ENCODE measurements at places on chromosomes 3 and 15.
A peak's percentile ranks its signal among the peaks of the same experiment; 100 is the strongest.

DNA sequence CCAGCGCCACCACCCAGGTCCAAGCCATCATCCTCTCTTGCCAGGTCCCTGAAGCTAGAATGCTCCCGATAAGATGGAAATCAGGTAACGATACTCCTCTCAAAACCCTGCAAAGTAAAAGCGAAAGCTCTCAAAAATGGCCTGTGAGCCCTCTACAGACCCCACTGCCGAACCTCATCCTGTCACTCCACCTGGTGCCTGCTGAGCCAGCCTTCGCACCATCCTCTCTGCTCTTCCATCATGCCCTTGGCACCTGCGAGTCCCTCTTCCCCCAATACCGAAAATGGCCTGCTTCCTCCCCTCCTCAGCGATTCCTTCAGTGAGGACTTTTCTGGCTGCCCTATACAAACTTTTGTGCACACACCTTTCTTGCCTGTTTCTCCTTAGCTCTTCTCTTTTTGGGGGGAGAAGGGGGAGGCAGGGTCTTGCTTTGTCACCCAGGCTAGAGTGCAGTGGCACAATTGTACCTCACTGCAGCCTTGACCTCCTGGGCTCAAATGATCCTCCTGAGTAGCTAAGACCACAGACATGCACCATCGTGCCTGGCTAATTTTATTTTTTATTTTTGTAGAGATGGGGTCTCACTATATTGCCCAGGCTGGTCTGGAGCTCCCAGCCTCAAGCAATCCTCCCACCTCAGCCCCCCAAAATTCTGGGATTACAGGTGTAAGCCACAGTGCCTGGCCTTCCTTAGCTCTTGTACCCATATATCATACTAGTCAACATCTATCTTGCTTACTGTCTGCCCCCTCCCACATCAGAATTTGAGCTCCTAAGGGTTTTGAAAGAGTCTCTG, 3.0 kb downstream of the IDH2 start:
- DNase-seq: no peak

DNA sequence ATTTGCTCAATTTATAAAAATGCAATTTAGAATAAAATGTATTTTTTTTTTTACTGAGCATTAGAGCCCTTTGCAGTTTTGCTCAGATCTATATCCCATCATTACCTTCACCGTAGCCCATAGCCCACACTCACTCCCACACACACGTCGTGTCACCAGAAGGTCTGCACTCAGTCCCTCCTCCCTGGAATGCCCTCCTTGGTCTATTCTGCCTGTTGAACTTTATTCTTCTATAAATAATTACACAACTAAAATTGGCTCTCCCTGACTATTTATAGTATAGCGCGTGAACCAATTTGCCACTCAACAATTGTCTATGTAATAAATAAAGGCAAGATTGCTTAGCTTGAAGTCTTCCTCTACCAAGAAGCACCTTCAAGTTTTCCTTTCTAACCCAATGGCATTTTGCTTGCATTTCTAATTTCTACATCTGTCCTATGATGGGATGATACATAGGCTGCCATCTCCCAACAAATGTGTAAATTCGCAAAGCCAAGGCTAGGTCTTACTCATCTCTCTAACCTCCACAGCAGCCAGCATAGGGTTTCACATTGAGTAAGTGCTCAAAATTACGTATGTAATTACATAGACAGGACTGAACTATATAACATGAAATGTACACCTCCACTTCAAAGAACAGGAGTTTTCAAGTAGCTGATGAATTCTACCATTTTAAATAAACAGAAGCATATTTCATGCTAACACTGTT, 172.0 kb upstream of the HES1 start:
- no peak for DNase-seq

GRCh38 chr3:167160781-167161180, 219.3 kb downstream of the ZBBX start:
- no peak for DNase-seq

- no peak for DNase-seq
These were observed 33.1 kb downstream of the NBEAL2 start for GRCh38 chr3:47012342-47013230.

DNA sequence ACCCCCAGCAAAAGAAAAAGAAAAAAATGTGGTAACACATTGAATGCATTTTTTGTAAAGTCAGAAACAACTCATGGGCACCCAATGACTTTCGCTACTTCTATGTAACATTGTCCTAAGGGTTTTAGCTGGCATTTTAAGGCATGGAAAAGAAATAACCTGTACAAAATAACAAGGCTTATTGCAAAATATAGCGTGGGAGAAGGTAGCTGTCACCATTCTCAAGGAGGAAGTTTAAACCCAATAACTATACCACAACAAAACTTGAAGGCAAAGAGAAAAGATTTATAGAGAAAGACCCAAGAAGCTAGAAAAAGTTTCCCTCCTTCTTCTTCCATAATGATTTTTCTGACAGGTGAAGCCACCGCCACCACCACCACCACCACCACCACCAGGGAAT, 55.7 kb upstream of the ACP3 start:
- no peak for DNase-seq

DNA sequence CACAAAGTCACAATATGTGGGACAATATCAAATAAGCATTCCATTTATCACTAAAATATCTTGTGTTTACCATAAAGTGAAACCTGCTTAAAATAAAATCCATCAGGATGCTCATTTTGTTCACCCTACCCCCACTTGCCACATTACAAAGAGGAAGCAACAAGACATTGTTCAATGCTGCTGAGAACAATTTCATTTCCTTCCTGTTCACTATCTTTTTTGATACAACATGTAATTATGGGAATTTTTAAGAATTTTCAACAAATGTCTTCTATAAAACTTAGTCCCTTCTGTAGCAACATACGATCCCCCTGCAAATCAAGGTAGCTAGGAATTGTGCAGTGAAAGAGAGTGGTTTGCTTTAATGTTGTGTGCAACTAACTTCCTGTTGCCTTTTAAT, 34.9 kb upstream of the GPR160 start:
- no peak for DNase-seq

GRCh38 chr3:43729707-43730414, 39.1 kb downstream of the ABHD5 start:
- no peak for DNase-seq

GRCh38 chr3:39707314-39707909, 102.0 kb upstream of the MYRIP start:
- DNase-seq: peak; percentile 36

DNA sequence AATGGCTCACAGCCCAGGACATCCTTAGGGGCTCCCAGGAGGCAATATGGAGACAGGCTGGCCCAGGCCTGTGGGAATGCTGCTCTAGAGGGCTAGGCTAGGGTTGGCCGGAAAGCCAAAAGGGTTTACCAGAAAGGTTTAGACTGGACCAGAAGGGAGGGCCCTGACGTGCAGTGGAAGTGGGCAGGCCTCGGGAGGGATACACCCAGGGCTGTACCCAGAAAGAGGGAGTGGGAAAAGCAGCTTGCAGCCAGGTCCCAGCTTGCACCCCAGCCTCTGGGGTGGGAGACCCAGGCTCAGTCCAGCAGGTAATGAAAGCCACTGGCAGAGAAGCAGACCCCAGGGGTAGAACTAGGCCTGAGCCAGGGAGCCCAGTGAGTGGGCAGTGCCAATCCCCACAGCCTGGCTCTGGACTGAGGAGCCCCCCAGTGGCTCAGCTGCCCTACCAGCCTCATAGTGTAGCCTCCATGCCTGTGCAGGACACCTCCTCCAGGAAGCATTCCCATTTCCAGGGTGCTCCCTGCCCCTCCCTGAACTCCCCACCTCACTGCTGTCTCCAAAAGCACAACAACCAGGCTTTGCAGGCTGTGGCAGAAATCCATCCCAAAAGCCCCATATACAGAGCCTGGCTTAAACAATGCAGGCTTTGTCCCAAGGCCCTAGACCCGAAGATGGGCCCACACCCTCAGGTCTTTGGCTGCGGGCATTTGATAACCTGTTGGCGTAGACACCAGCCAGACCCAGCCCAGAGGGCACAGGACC, 3.5 kb downstream of the GORASP1 start:
- no peak for DNase-seq

- DNase-seq: peak; percentile 41
These were observed 335.1 kb downstream of the SV2B start for GRCh38 chr15:91435113-91435512.

Measured in fibroblast of skin of abdomen (primary cell).